ENCODE measurements at places on chromosomes 16 and 17.

- H3K4me1 ChIP-seq: no peaks in the 10 kb centered on the region
- no peak overlapping the region for H3K4me3 ChIP-seq
- DNase-seq: no peak
- no peaks in the 10 kb centered on the region for H3K36me3 ChIP-seq
- H3K27me3 ChIP-seq: peaks cover 5% of the 10 kb centered on the region
- H3K27ac ChIP-seq: no peak overlapping the region
Measured at GRCh38 chr17:46009681-46010596, 10.9 kb downstream of the STH start.

DNA sequence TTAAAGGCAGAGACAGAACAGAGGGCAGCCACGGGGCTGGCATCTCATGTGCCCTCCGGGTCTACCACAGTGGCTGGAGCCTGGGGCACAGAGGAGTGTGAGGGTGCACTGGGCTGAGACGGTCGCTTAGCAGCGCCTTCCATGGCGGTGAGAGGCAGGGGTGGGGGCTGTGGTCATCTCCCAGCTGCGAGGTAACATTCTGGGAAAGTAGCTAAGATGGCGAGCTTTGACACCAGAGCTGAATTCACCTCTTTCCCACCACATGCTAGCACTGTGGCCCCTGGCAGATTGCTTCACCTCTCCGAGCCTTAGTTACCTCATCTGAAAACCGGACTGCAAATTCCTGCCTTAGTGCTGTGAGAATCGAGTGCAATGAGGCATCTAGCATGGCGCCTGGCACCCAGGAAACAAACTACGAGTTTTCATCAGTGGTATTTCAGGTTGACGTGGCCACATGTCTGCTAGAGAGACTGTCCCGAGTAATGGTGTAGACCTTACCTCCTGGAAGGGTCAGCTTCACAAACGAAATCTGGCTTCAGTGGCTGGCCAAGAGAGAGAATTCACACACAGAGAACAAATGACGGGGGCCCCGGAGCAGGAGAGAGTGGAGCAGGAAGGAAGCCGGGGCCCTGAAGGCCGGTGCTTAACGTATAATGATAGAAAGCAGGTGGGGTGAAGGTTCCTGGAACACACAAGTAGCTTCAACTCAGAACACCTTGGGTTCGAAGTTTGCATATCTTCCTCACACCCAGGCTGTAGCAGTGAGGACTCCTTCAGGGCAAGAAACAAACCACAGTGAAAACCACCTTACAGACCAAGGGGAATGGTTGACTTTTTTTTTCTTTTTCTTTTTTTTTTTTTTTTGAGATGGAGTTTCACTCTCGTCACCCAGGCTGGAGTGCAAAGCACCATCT lies 63.9 kb upstream of the RPH3AL start:
- H3K4me1 ChIP-seq: peaks cover 82% of the 10 kb centered on the region
- peaks cover 39% of the 10 kb centered on the region for H3K36me3 ChIP-seq
- peak; percentile 70 for DNase-seq
- H3K4me3 ChIP-seq: peak overlapping the region; percentile 81
- H3K27me3 ChIP-seq: no peaks in the 10 kb centered on the region
- H3K27ac ChIP-seq: peak overlapping the region; percentile 100

GRCh38 chr16:27369806-27370205 lies 32.2 kb upstream of the IL21R start:
- peaks cover 23% of the 10 kb centered on the region for H3K36me3 ChIP-seq
- H3K27ac ChIP-seq: peak overlapping the region; percentile 49
- no peaks in the 10 kb centered on the region for H3K27me3 ChIP-seq
- DNase-seq: no peak

DNA sequence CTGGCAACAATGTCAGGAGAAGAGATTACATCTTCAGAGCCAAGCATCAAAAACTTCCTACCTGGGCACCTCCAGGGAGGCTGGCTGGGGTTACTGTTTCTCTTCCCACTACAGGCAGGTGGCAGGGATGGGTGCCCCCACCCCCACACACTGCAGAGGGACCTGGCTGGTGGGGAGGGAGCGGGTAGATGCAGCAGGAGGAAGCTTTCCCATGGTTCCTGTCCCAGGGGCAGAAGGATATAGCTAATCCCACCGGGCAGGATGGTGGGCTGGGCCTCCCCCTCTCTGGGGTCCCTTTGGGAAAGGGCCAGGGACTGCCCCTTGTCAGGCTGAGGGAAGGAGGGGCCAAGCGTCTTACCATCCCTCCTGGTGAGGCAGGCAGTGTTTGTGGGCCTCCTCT lies 16.7 kb upstream of the MTMR4 start:
- no peaks in the 10 kb centered on the region for H3K36me3 ChIP-seq
- no peak overlapping the region for H3K27ac ChIP-seq
- peaks cover 49% of the 10 kb centered on the region for H3K27me3 ChIP-seq
- DNase-seq: no peak
- peaks cover 14% of the 10 kb centered on the region for H3K4me1 ChIP-seq

DNA sequence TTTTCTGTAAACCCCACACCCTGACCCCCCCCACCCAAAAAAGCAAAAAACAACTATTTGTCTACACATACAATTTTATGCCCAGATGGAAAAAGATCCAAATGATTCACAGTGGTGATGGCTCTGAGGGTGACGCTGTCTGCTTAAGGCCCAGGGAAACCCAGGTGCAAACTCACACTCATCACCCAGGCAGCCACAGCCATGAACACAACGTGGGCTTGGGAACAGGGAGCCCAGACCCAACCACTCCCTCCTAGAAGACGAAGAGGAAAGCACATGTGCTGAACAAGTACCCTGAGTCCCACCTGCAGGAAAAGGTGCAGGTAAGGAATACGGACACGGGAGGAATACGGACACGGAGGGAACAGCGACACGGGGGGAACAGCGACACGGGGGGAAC lies 5.4 kb downstream of the HBQ1 start:
- H3K4me1 ChIP-seq: peaks cover 7% of the 10 kb centered on the region
- H3K36me3 ChIP-seq: peaks cover 34% of the 10 kb centered on the region
- H3K27me3 ChIP-seq: no peaks in the 10 kb centered on the region
- no peak overlapping the region for H3K27ac ChIP-seq

GRCh38 chr16:27743963-27744362 lies 194.0 kb downstream of the KATNIP start:
- no peak overlapping the region for H3K4me3 ChIP-seq
- no peak for DNase-seq
- H3K27ac ChIP-seq: no peak overlapping the region

Measured in activated CD4-positive, alpha-beta memory T cell treated with anti-CD3 and anti-CD28 coated beads, Interleukin-2, amount 10 ng/mL, durations not matched to agents 7 days and 5 days (primary cell).